ENCODE measurements at places on chromosomes 2 and 18.

GRCh38 chr2:159009940-159010339 lies 41.5 kb downstream of the TANC1 start:
- no peak for DNase-seq

DNA sequence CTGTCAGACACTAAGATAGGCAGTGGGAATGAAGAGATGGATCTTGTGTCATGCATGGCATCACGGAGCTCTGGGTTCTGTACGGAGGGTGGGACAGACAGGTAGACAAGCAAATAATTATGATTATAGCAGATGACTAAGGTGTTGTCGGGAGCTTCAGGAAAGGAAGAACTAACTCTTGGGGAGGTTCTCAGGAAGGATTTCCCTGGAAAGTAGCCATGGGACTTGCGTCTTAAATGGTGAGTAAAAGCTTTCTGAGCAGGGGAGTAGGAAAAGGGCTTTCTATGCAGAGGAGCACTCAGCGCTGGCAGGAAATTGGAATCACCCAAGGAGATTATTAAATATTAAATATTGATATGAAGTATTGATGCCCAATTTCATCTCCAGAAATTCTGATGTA lies 35.5 kb downstream of the ATOH8 start:
- DNase-seq = no peak

DNA sequence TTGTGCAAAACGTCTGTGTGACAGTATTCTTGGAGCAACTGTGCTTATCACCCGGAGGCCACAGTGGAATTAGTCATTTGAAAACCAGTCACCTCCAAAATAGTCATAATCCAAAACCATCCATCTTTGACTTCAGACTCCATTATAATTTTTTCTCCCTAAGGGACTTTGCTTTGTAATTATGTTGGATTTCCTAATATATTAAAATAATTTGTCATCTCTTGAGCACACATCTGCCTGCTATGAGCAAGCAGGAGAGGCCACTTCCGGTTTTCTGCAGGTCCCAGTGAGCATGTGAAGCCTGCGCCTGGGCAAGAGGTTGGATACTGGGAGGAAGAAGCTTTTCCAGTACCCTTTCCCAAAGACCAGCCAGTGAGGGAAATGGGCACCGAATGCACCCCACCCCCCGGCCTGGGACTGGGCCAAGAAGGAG lies 57.7 kb downstream of the ODC1 start:
- DNase-seq = no peak

- DNase-seq = no peak
Measured at GRCh38 chr2:199309973-199310372, 147.8 kb downstream of the SATB2 start.

DNA sequence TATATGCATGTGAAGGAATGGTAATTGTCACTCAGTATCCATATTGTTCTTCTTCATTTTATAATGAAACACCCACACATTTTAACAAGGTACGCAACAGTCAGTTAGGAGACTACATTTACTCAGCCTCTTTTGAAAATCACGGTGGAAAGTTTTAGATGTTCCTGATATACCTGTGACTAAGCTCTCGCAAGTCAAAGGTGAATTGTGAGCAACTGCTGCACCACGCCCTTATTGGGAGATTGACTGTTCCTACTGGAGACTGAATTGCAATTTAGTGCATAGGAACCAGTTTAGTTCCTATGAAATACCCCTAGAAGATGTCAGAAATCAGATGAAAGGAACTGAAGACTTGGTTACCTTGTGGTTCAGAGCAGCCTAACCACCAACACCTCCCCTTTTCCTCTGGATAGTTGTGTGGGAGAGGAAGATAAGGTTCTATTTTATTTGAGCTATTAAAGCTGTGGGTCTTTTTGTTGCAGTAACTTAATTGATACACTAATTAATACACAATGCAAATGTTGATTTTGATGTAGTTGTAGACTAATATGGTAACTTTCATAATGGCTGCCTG lies 1280.5 kb upstream of the CDH2 start:
- DNase-seq = no peak
